Stimulated activated CD8-positive, alpha-beta memory T cell treated with anti-CD3 and anti-CD28 coated beads, Interleukin-2, amount 100 ng/mL, for 48 hours (primary cell): ENCODE measurements at places on chromosomes 2 and 18.

DNA sequence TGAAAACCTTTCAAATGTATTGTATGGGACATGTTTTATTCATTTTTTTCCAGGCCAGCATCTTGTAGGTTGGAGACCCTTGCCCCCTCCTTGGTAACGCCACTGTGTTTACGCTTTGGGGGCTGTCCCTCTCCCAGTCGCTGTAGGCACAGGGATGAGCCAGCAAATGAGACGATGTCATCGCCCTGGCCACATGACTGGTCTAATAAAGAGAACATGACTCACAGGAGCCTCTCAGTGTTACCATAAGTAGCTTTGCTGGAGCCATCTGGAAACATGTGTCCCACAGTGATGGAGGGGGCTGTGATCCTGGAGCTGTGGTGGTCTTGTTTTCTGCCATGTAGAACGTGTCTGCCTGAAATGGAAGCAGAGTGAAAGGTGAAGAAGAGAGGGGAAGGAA is 78.9 kb downstream of the CD8B2 start:
- peak; percentile 33 for DNase-seq

GRCh38 chr18:57134618-57135135 is 12.2 kb upstream of the BOD1L2 start:
- no peak for DNase-seq

DNA sequence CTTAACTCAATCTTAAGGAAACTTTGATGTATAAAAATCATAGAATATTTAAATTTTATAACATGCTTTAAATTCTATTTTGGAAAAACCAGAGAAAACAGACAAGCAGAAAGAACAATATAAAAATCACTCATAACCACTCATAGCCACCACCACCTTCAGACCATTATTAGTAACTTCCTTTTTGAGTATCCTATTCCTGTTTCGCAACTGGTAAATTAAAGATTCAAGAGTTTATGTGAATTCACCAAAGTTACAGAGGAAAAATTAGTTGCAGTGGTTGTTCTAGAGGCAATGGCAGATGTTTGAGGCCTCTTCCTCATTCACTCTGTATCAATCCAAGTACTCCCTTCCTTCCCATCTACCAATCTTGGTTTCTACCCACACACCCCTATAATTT is 49.3 kb upstream of the PROKR1 start:
- DNase-seq: no peak

DNA sequence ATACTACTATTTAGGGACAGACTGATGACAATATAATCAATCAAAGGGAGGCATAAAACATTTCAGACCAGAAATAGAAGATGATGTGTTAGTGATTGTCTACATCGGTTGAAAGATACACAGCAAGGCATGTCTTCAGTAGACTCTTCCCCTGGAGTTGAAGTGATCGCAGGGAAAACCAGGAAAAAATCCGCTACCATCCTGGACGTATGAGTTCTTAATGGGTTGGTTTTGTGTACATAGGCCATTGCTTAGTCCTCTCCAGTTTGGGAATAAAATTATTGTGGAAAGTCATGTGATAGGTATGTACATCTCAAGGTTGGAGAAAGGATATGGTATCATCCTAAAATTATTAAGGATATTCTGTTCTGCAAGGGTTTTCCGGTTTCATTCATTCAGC is 4.3 kb downstream of the APCDD1 start:
- DNase-seq: no peak

- no peak for DNase-seq
Measured at GRCh38 chr2:65380255-65380654, 52.1 kb downstream of the SPRED2 start.

DNA sequence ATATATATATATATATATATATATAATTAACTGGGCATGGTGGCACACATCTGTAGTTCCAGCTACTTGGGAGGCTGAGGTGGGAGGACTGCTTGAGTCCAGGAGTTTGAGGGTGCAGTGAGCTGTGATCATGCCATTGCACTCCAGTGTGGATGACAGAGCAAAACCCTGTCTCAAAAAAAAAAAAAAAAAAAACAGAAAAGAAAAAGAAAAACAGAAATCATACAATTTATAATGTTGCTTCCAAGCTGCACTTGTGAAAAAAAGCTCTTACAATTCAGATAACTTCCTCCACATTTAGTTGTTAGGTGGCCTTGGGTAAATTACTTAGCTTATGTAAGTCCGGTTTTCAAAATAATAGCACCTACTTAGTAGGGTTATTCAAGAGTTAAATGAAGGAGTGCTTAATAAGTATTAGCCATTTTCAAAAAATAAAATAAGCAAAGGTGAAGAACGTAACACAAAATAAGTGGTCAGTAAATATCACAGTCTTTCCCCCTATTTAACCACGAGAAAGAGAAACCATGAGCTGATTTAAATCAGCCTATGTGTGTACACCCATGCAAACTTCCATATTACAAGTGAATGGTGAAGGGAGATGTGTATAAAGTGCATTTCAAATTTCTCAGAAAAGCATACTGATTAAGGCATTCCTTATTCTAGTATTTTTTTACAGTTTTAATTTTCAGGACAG is 2.3 kb downstream of the WIPF1 start:
- no peak for DNase-seq

GRCh38 chr2:620004-620403 is 57.2 kb downstream of the TMEM18 start:
- no peak for DNase-seq

DNA sequence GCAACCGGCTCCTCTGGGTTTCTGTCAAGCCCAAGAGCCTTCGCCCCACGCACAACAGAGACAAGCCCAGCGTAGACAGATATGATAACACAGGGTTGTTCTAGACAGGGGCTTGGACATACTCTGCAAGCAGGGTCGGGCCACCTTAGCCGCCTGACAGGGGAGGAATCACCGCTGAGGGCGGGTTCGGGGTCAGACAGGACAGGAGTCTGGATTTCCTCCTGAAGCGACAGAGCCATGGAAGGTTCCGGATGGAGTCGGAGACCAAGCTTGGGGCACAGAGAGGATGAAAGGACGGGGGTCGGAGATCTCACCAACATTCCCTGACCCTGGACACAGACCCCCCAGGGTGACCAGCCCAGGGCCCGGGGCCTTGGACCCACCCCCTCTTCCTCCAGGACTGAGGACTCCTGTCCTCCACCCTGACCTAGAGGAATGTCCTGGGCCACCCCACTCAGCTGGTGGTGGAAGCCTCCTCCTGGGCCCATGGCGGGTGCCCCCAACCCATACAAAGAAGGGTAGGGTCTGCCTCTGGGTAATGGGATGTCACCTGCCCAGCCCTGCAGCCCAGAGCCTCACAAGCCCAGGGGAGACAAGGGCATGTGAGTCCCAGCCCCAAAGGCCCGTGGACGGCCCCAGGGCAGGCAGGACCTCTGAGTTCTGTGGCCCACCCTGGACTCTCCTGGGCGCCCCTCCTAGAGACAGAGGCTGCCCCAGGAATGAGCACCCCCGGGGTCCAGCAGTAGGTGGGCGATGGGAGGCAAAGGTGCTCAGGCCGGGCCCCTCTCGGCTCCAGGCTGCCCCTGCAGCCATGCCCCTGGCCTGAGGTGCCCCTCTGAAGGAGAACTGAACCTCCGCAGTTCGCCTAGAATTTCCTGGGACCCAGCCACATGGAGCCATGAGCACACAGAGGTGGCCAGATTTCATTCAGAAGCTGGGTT is 44.1 kb upstream of the GPC1 start:
- DNase-seq: no peak
